Activated CD4-positive, alpha-beta T cell treated with anti-CD3 and anti-CD28 coated beads, Interleukin-2, amount 50 U/mL, for 24 hours (primary cell): ENCODE measurements at places on chromosomes 5 and 9.
A peak's percentile ranks its signal among the peaks of the same experiment; 100 is the strongest.

GRCh38 chr5:116420540-116420939, 154.1 kb downstream of the SEMA6A start:
- DNase-seq: no peak

DNA sequence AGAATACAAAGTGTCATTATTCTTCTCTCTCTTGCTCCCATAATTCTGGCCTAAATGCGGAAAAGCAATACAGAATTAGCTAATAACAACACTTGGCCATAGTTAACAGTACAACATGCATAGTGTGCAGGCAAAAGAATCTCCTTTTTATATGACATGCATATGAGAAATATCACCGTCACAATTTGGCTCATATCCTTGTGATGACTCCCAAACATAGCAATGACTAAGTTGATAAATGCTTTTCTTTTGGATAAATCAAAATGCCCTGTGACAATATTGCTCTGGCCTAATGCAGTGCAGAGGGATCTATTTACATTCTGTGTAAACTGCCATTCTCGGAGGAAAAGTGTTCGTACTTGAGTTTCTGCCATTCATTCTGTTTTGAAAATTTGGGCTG, 121.9 kb upstream of the GHR start:
- DNase-seq: no peak

DNA sequence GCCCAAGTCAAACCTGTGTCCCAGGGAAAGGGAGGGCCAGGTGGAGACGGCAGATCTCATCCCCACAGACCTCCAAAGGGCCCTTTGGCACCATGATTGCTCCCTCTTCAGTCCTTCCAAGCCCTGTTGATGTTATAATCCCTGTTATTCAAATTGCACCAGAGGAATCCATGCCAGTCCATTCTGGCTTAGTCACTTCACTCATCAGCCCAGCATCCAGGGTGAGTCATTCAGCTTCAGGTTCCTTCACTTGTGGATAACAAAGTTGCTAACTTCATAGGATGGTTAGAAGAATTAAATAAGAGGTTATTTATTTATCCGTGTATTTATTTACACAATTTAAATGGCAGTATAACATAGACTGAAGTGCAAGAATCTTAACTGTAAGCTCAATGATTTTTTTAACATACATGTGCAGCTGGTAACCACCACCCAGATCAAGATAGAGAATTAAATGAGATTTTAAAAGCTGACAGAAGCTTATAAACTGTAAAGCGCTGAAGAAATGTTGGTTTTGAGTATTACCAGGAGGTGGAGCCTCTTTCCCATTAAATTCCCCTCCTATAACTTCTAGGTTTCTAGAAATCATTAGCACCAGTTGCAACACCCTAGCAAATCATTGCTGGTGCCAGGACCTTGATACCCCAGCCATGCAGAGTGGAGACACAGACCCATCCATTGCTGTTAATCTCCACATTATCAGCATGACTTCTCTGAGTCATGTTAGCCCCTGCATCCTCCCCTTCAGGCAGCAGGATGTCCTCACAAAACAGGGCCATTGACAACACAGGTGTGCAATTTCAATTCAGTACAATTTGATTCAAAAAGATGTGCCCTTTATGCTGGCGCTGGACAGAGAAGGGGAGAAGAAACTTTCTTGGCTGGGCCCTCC, 77.4 kb downstream of the SEC61B start:
- DNase-seq: no peak

DNA sequence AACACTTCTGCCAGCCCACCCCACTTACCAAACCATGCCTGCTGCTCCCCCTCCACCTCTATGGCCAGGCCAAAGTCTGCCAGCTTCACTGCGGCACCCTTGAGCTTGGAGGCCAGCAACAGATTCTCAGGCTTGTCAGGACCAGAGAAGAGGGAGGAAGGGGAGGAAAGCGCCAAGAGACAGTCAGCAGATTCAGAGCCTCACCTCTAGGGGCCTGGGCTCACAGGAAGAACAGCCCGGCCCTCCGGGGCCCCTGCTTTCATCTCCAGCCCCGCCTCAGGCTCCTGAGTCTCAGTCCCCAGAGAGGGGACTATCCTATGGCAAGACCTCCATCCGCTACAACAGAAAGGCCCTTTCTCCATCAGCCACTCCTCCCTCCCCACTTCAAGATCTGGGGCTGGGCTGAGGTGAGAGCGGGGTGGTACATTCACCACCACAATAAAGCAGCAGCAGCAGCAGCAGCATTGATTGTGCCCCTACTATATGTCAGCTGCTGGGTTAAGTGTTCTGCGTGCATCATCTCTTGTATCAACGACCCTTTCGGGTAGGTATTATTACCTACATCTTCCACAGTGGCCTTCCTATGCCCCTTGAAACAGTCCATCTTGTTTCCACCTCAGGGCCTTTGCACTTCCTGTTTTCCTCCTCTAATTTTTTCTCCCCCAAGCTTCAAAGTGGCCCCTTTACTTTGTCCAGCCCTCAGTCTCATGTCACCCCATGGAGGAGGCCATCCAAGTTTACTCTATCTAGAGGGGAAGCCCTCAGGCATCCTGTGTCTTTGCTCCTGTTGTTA, 36.0 kb downstream of the CAMK2A start:
- no peak for DNase-seq

- no peak for DNase-seq
Measured at GRCh38 chr9:98234245-98234825, 21.1 kb downstream of the TBC1D2 start.

GRCh38 chr9:124122321-124122720, 110.8 kb downstream of the LHX2 start:
- DNase-seq: no peak

- DNase-seq: no peak
Measured at GRCh38 chr5:167633931-167634341, 657.5 kb upstream of the WWC1 start.

DNA sequence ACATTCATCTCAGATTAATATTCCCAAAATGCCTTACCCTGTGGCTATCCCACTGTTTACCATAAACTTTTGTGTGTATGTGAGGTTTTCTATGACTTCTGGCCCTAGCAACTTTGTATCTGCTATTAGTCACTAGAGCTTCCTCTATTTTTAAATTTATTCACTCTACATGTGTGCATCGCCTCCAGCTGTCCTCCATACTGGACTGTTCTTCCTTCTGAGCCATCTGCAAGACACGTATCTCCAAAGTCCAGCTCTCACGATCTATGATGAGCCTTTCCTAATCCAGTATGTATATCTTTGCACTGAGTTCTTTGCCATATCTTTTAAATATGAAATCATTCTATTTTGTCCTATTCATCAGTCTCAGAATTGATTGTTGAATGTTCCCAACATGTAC, 1.7 kb upstream of the GNG10 start:
- no peak for DNase-seq

- no peak for DNase-seq
Measured at GRCh38 chr9:86491468-86492266, 137.5 kb upstream of the TUT7 start.

- DNase-seq: no peak
Measured at GRCh38 chr9:126292736-126293521, 33.7 kb upstream of the MVB12B start.

DNA sequence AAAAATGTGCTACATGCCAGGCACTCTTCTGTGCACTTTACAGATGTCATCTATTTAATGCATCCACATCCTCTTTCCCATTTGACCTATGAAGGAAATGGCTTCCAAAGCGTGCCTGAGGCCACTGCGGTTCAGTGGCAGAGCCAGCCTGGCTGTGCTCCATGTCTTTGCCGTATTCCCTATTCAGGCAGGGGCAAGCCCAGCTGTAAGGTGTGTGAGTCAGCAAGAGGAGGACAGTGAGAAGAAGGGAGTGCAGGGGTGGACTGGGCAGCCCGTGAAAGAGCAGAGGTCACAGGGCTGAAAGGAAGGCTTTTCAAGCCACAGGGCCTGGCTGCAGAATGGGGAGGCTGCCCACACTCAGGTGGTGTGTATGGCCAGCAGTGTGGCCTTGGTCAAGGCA, 91.7 kb downstream of the HRH2 start:
- DNase-seq: no peak

- DNase-seq: no peak
Measured at GRCh38 chr5:78512435-78512834, 136.1 kb downstream of the LHFPL2 start.

DNA sequence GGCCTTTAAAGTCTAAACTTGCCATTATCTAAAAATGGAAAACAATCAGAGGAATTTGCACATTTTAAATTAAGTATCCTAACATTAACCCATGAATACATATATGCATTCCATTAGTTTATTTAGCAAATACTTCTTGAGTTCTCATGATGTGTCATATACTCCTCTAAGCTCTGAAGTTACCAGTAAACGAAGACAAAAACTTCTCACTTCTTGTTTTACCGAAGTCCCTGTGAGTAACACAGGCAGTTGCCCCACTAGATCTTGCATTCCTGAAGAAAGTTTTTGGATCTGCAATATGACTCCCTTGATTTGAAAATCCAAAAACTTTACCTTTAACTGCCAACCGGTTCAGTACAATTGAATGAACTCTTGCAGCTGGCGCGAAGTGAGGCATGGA, 439.0 kb upstream of the MPDZ start:
- no peak for DNase-seq

- DNase-seq: no peak
Measured at GRCh38 chr5:158056130-158056825, 197.3 kb upstream of the CLINT1 start.

DNA sequence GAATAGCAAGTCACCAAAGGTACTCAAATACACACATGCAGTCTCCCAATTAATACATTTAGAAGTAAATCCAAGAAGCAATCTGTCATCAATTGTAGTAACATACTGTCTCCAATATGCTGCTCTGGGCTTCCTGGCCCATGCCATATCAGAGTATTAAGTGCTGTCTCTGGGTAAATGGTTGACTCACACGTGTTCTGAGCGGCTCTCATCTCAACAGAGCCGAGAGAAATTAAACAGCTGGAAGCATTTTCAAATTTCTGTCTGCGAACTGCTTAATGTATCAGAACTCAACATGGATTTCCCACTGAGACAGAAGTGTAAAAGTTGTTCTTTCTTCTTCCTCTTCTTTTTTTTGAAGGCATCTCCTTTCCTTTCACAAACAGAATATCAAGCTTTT, 247.3 kb upstream of the TAS2R1 start:
- DNase-seq: no peak

DNA sequence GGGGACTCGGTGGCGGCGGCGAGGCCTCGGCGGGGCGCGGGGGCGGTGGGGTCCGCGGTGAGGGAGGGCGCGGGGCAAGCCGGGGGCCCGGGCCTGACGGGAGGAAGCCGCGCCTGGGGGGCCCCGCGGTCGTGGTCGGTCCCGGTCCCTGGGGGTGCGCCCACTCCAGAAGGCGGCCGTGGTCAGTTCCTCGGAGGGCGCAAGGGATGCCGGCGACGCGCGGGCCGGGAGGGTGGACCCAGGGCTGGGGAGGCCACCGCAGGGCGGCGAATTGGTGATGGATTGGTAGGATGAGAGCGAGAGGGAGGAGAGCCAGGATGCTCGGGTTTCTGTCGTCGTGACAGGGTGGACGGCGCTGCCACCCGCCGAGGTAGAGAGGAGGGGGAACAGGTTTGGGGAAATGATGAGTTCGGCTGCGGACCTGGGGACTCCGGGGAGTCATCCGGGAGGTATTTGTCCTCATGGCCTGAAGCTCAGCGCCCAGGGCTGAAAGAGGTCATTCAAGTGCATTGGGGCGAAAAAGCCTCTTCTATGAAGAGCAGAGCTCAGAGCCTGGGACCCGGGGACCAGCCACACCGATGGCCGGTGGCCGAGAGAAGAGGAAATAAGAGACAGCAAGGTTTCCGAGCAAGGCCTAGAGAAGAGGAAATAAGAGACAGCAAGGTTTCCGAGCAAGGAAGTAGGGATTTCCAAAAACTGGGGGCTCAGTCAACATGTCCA, 557 bp downstream of the GNG10 start:
- DNase-seq: peak; percentile 16

- DNase-seq: no peak
Measured at GRCh38 chr9:114300846-114301797, 21.8 kb upstream of the ORM1 start.

DNA sequence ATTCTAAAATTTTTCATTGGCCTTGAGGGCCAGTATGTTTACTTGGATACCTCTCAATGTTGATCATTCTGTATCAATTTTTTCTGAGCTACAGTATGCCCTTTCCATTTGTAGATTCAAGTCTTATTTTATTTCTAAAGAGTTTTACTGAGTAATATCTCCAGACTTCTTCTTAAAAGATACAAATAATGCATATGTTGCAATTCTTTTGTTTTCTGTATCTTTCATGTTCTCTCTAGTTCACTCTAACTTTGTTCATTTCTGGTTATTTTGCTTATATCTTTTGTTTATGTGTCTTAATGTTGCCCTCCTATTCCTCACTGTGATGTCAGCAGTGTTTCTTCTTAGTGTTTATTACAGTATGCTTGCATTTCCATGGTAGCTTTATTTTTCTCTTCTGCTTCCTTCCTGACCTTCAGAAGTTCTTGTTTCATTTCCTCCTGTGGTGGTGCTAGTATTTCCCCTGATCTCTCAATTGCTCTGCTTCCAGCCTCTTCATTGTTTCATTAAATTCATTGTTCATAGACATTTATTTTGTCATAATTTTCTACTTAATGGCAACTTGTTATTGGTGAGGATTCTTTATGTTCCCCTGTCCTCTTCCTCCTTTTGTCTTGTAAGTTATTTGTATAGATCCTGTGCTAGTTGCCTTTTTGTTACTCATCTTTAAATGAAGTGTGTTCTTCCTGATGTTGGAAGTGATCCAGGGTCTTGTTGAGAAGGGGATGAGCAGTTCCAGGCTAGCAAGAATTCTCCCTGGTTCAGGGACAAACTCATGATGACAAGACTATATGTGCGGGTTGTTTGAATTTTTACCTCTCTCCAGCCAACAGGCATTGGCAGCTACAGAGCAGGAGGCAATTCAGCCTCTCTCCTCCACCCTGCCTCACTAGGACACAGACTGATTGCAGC, 160.8 kb downstream of the DEPDC1B start:
- DNase-seq: no peak

- no peak for DNase-seq
Measured at GRCh38 chr5:179344431-179345182, 654 bp downstream of the ADAMTS2 start.

GRCh38 chr9:115513148-115513547, 395.2 kb upstream of the TNC start:
- no peak for DNase-seq

- no peak for DNase-seq
Measured at GRCh38 chr9:78453450-78453849, 156.5 kb downstream of the PSAT1 start.

GRCh38 chr5:34822956-34823715, 15.8 kb upstream of the TTC23L start:
- no peak for DNase-seq

DNA sequence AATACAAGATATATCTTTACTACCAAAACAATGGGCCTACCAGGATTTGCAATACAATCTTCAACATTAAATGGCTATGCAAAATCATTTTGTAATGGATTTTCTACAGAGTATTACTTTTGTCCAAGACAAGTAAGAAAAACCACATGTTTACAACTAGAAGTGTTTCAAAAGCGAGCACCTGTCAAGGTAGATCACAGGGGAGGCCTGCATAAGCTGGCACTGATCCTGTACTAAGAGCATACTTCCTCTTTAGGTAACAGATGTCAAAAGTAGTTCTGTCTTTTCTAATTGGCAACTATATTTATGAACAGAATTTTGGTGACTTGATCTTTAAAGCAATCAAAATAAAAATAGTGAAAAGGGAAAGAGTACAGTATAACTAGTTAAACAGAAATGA, 249.0 kb downstream of the MLLT3 start:
- DNase-seq: no peak

- no peak for DNase-seq
Measured at GRCh38 chr5:123561230-123561629, 49.3 kb downstream of the CSNK1G3 start.
